Stimulated activated CD8-positive, alpha-beta memory T cell treated with anti-CD3 and anti-CD28 coated beads, Interleukin-7, amount 100 ng/mL, for 24 hours (primary cell): ENCODE measurements at places on chromosomes 2 and 18.
A peak's percentile ranks its signal among the peaks of the same experiment; 100 is the strongest.

GRCh38 chr2:67835266-67835665, 227.5 kb downstream of the C1D start:
- DNase-seq: no peak

- no peak for DNase-seq
Measured at GRCh38 chr2:64786343-64787018, 132.8 kb upstream of the SERTAD2 start.

DNA sequence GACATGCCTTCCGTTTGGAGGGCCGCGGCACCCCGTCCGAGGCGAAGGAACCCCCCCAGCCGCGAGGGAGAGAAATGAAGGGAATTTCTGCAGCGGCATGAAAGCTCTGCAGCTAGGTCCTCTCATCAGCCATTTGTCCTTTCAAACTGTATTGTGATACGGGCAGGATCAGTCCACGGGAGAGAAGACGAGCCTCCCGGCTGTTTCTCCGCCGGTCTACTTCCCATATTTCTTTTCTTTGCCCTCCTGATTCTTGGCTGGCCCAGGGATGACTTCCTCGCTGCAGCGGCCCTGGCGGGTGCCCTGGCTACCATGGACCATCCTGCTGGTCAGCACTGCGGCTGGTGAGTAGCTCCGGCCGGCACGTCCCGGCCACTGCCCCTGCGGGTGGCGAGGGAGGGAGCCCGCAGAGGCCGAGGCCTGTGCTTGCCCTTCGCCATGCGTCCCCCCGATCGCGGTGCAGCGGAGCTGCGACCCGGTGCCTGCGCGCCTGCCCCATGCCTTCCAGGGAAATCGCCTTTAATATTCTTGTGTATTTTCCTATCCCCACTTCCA, 1.2 kb downstream of the BMPR2 start:
- DNase-seq: peak; percentile 1

GRCh38 chr2:135850892-135851668, 14.1 kb upstream of the LCT start:
- no peak for DNase-seq

GRCh38 chr2:3189076-3189591, 188.5 kb downstream of the EIPR1 start:
- no peak for DNase-seq

DNA sequence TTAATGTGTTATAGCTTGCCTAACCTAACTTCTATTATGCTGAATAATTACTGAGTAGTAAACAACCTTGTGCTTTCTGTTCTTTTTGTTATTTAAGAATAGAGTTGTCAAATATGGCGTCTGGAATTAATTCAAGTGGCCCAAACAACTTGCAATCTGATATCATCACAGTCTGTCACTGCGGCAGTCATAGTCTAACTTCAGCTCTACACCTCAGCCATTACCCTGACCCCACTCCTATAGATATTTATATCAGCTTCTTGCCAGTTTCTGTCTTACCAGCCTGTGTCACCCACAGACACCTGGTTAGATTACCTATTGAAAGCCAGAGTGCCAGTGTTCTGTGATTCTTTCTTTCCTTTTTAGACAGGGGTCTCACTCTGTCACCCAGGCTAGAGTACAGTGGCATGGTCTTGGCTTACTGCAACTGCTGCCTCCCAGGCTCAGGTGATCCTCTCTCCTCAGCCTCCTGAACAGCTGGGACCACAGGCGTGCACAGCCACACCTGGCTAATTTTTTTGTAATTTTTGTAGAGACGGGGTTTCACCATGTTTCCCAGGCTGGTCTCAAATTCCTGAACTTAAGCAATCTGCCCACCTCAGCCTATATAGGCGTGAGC, 14.1 kb upstream of the KLHL41 start:
- no peak for DNase-seq

GRCh38 chr2:88452980-88453582, 588 bp upstream of the FOXI3 start:
- DNase-seq: no peak

DNA sequence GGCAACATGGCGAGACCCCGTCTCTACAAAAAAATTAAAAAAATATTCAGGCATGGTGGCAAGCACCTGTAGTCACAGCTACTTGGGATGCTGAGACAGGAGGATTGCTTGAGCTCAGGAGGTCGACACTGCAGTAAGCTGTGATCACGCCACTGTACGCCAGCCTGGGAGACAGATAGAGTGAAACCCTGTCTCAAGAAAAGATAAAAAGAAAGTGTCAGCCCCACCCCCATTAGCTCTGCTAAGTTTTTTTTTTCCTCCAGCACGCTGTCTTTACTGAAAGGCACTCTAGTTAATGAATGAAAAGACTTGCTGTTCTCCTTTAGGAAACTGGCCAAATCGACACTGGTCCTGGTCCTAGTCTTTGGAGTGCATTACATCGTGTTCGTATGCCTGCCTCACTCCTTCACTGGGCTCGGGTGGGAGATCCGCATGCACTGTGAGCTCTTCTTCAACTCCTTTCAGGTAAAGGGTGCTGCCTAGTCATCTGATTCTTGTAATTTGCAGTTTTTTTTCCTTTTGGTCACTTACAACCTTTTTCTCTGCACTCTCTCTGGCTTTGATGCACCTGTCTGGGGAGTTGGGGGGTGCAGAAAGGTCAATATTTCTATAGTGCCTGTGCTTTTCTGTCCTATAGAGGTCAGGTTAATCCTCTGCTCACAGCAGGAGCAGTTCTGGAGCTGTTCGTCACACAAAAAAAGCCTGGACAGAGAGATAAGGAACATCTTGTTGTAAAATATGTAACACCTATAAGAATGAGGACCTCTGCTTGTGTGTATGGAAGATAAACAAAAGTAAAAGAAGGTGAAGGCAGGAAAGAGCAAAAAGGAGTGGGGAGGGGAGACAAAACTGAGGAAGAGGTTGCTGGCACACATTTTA, 82.3 kb downstream of the PTH2R start:
- DNase-seq: no peak

DNA sequence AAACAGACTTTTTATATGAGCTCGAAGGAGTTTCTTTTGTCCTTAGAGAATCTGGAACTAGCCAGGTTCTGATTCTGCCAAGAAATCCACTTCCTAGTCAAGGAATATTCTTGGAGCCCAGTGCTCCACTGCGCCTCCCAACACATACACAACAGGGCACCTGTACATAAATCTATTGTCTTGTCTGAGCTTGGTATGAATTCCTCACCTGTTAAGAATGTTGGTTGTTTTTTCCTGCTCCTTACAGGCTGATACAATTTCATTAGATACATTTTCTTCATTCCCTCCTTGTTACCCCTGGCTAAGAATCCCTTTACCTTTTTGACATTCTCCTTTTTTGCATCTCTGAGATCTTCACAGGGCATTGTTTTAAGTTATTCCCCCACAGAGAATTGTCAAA, 56.0 kb upstream of the FZD7 start:
- no peak for DNase-seq

DNA sequence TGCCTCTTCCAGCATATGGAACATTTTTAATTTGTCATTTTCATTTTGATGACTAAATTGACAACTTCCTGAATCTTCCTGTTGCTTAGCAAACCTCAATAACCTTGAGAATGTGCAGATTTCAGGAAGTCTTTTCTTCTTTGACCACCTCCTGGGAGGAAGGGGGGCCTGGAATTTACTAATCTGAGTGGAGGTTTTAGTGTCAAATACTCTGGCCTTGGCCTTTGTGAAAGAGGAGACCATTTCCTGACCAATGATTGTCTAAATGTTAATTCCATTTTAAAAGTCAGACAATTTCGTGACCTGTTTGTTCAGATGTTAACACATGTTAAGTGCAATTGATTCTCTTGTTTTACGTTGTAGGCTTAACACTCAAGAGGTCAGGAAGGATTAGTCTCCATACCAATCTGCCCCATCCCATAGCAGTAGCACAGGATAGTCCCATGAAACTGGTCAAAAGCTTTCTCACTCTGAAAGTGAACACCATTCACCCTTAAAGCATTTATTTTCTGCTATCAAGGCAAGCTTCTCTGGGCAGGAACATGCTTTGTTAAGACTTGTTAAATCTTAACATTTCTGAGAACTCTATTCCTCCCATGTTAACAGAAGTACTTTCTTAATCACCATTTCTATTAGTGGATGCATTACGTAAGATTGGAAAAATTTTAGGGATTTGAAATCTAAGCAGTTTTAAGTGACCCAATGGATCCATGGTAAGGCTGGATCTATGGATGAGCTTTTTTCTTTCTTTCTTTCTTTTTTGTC, 219.6 kb downstream of the RND3 start:
- DNase-seq: no peak

GRCh38 chr2:68776124-68776523, 41.5 kb downstream of the ARHGAP25 start:
- no peak for DNase-seq

GRCh38 chr2:140696449-140696848, 1434.4 kb downstream of the LRP1B start:
- DNase-seq: no peak

GRCh38 chr2:127098711-127099110, 8.2 kb downstream of the BIN1 start:
- no peak for DNase-seq

- DNase-seq: no peak
Measured at GRCh38 chr2:138244501-138244925, 257.1 kb upstream of the SPOPL start.

DNA sequence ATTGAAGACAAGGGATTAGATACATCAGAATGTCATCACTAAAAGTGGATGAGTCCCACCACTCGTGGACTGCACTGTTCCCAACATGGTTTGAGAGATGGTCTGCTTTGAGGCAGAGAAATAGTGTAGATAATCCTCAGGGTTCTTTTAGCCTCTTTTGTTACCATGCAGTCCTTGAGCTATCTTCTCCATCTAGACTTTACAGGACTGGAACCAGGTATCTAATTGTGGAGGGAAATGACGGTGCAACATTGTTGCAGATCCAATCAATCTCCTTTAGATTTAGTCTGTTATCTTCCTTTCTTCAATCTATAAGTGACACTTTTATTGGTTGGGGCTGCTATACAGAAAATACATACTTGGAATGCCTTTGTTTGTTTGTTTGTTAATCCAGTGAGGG, 183.8 kb upstream of the CWC22 start:
- no peak for DNase-seq

- DNase-seq: no peak
Measured at GRCh38 chr2:158603986-158604385, 147.2 kb downstream of the PKP4 start.
